ENCODE measurements at places on chromosomes 16 and 17. TPM values are rescaled to one million over a fixed set of nuclear protein-coding genes. Genes with fewer than 3 reads are reported as not detected.
A peak's percentile ranks its signal among the peaks of the same experiment; 100 is the strongest.

The CHAD gene
- not detected for total RNA-seq

The EME2 gene
- total RNA-seq: 7.4 TPM

The INPP5K gene
- total RNA-seq: 35.2 TPM

The SLFN12L gene
- total RNA-seq: 0.25 TPM

The GFAP gene
- total RNA-seq: 4.1 TPM

The LONP2 gene
- total RNA-seq: 67.8 TPM

- no peak for DNase-seq
These were observed 15.0 kb downstream of the UTP18 start for GRCh38 chr17:51275381-51275780.

DNA sequence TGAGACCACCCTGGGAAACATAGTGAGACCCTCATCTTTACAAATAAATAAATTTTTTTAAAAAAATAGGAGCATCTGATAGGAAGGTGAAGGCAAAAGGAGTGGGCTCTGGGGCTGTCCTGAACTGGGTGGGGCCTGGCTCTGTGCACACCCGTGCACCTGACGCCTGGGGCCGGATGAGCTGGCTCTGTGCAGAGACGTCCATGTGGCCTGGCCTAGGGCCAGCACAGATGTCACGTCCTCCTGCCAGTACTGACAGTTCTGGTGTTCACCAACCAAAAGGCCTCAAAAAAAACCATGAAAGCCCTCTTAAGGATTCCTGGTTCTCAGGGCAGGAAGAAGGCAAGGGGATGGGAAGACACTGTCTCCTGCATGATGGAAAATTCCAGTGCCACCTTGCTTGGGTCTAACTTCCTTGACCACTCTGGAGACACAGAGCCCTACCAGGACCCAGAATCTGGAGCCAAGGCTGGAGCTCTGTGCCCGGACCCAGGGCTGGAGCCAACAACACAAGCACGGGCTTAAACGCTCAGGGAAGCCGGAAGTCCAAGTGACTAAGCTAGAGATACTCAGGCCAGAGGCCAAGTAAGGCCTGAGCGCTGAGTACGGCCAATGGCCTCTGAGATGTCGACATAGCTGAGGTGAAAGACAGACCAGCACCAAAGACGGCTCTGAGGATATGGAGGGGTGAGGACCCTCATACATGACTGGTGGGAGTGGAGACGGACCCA is 32.9 kb downstream of the COPRS start:
- no peak for DNase-seq

DNA sequence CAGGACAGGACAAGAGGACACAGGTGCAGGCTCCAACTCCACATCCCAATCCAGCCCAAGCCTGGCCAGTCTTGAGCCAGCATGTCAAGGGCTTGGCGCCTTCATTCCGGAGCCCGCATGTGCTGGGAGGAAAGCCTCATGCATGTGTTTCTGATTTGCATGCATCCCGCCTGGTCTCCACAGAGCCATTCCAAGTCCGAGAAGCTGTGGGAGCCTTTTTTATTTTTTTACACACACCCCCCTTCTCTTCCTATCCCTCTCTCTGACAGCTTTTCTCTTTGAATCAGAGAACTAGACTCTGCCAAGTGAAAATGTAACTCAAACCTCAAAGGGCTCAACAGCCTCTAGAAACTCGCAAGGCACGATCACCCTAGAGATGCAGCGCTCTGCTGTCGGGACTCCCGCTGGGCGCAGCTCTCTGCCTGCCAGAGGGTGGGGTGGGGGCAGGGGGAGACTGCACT is 45.1 kb downstream of the NOG start:
- DNase-seq: no peak

- no peak for DNase-seq
These were observed 390.3 kb downstream of the SLC39A11 start for GRCh38 chr17:72702136-72702735.

DNA sequence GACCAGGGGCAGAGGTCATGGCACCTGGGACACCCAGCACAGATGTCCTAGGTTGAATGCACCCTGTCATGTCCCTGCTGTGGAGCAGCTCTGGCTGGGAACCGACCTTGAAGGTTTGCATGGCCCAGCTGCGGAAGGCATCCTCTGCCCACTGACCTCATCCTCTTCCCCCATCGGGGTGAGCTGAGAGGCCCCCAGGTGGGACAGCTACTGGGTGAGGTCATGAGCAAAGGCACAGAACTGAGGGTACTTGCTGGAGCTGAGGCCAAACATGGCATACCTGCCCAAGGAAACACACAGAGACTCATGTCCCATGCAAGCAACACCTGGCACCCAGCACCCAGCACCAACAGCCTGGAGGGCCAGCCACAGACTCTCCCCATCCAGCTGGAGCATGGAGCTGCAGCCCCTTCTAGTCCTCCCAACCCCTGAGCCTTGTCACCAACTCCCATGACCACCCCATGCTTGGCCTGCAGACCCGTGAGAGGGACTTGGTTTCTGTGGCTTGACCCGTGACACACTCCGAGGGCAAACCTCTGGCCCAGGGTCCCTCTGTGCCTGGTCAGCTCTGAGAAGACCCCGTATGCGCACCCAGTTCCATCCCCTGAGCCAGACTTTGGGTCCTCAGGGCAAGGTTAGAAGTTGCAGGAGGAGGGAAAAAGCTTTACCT is 33.1 kb downstream of the LGALS9 start:
- no peak for DNase-seq

DNA sequence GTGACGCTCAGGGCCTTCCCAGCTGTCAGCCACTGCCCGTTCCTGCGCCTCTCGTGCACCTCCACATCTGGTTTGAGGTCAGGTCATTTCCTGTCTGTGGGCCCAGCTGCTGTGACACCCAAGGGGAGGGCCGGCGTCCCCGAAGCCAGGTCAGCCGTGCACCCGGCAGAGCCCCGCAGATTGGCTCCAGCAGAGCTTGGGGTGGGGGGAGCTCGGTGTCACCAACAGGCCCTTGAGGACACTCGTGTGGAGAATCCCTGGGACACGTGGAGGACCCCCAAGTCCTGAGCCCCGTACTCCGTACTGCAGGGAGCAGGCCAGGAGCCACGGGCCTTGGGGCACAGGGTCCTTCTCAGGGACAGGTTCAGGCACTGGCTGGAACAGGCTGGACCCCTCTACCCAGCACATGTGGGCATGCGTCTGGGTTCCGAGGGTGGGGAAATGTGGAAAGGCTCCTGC is 4.8 kb downstream of the SPATA2L start:
- DNase-seq: no peak

GRCh38 chr16:17491140-17491662 is 20.4 kb upstream of the XYLT1 start:
- no peak for DNase-seq

GRCh38 chr17:65750631-65751115 is 189.2 kb upstream of the AXIN2 start:
- DNase-seq: peak; percentile 73

DNA sequence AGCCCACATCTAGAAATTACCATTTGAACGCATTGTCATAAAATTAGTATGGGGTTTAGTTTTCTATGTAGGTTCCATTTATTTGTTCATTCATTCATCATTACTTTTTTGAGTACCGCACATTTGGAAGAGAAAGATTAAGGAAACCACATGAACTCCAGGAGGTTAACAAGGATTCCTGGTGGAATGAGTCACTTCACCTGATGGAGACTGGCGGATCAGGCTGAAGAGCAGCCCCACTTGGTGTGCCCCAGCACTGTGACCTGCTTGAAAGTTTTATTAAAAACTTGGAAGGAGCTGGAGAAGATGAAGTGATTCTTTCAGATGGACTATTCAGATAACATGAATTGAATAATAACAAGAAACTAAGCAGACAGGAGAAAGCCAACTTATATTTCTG is 293.6 kb upstream of the CDH11 start:
- no peak for DNase-seq

- no peak for DNase-seq
These were observed 14.8 kb downstream of the RFWD3 start for GRCh38 chr16:74651841-74652240.

- DNase-seq: no peak
These were observed 2.5 kb downstream of the MTSS2 start for GRCh38 chr16:70683146-70683944.

- DNase-seq: no peak
These were observed 8.0 kb downstream of the PRSS41 start for GRCh38 chr16:2806286-2806685.

DNA sequence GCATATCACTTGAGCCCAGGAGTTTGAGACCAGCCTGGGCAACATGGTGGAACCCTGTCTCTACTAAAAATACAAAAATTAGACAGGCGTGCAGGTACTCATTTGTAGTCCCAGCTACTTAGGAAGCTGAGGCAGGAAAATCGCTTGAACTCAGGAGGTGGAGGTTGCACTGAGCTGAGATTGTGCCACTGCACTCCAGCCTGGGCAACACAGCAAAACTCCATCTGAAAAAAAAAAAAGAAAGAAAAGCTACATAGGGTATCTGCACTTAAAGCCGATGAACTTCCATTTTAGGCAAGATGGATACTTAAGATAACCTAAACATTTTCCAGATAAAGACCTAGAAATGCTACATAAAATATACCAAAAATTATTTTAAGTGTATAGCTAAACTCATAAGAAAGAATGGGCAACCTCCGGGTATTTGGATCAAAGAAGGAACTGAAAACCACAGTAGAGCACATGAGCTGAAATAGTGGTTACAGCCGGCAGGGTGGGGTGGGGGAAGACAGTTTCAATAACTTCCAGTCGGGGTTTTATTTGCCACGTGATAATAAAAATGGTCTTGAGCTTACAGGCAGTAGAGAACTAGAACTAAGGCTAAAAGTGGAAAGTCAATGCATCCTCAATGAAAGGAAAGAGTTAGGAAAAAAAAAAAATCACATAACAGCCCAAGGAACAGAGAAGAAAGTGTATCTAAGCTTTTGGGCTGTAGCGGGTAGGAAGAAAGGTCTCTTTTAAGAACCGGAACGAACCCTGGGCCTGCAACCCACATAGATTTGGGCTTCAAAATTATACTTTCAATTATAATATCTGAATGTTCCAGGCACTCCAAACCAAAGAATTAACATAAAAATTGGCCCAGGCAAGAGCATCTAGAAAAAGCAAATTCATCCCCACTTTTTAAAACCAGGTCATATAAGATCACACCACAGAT is 53.1 kb downstream of the CFDP1 start:
- no peak for DNase-seq

- DNase-seq: no peak
These were observed 88.2 kb downstream of the IRF8 start for GRCh38 chr16:85986931-85987749.

DNA sequence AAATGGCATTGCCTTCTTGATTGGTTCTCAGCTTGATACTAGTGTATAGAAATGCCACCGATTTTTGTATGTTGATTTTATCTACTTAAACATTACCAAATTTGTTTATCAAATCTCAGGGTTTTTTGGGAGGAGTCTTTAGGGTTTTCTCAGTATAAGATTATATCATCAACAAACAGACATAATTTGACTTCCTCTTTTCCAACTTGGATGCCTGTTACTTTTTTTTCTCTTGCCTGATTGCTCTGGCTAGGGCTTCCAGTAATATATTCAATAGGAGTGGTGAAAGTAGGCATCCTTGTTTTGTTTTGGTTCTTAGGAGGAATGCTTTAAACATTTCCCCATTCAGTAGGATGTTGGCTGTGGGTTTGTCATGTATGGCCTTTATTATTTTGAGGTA is 29.1 kb downstream of the EFCAB13 start:
- no peak for DNase-seq

DNA sequence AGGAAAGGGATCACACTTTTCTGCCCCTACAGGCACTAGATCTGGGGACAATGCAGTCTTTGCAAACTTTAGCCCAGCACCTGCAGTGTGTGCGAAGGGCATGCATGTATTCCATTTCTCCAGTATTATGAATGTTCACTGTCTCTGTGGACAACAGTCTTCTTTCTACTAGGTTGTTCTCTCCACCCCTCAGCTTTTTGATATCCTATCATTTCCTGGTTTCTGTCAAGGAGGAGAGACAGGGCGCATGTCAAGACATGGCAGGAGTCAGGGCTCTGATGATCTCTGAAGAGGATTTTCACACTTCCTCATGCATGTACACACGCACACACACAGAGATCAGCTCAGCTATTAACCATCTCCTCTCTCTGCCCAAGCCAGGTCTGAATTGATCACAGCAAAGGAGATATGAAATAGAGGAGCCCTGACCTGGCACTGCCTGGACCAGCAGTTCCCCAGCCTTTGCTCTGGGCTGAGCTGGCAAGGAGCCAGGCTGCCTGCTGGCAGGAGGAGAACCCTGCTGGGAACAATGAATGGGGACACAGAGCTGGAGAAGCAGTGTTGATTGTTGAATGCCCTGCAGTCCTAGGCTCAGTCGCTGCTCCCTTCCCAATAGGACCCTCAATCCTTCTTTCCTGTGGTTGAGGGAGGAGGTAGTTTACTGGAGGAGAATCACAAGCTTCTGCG is 2.6 kb downstream of the GPR179 start:
- DNase-seq: peak; percentile 71

DNA sequence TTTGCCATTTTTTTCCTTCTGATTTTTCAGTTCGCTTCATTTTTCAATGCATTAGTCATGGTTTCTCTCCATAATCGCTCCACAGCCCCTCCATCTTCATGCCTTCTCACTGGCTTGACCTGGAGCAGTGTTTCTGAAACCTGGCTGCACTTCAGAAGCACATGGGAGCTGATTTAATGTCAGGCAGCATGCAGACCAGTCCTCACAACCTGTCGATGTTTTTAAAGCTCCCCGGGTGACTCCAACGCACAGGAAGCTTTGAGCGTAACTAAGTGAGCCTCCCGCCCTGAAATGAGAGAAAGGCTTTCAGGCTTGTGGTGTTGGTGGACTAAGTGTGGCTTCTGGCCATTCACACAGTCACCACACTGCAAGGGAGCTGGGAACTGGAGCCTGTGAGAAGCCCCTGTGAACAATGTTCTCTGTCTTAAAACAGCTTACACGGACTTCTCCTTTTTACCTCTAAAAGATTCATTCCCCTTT is 16.8 kb upstream of the DRG2 start:
- DNase-seq: no peak

DNA sequence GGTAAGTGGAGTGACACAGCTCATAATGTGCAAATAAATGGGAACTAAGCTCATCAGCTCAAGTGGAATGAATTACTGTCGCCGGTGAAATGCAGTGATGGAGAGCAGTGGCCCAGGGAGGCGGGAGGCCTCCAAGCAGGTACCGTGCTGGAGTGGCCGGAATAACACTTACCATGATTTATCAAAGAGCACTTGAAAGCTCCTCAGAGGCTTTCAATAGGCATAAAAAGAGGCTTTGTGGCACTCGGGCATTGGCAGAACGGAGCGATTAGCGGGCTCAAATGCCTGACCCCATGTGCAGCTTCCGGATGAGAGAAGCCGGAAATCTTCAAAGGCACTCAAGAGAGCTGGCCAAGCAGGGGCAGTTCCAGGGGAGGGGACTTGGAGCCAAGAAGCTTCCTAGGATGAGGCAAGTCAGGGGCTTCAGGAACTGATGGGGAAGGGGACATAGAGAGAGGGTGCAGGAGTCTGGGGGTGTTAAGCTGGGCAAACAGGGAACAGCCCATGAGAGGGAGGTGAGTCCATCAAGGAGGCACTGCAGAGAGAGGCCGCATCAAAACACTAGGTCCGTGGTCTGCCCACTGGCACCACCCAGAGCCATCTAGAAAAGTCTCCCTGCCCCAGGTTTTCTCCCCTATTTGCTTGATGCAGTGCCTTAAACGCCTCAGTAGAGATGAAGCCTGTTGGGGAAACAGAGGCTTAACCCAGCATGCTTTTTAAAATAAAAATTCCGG is 144.0 kb upstream of the IRX6 start:
- no peak for DNase-seq

GRCh38 chr16:3065069-3065741 is at the start of gene IL32:
Gene IL32 (plus strand): TSS chr16:3065640. CDS start chr16:3065812, 172 bp downstream.
- DNase-seq: peak; percentile 61

- peak; percentile 66 for DNase-seq
These were observed 16.6 kb downstream of the CD7 start for GRCh38 chr17:82300707-82301270.

- DNase-seq: no peak
These were observed 9.9 kb downstream of the DBNDD1 start for GRCh38 chr16:90009172-90009899.

- DNase-seq: no peak
These were observed 51.7 kb downstream of the ARHGAP27 start for GRCh38 chr17:45380991-45381390.

Data from left ventricle myocardium inferior (tissue), 1 donor.